ENCODE measurements at places on chromosomes 12 and 14.

DNA sequence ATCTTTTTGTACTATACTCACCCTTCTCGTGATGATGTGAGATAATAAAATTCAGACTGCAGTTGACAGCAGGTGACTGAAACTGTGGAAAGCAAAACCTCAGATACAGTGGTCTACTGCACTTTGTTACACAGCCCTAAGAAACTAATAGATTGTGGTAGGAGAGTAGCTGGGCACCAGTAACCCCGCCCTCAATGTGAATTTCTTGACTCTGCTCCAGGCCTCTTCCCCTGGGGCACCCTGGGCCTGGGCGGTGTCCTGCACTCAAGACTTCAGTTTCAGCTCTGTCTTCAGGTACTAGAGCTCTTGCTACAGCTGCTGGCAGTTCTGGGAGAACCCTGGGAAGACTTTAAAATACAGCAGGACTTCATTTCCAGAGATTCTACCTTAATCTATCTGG is 197.6 kb upstream of the AVPR1A start:
- DNase-seq, result no peak

DNA sequence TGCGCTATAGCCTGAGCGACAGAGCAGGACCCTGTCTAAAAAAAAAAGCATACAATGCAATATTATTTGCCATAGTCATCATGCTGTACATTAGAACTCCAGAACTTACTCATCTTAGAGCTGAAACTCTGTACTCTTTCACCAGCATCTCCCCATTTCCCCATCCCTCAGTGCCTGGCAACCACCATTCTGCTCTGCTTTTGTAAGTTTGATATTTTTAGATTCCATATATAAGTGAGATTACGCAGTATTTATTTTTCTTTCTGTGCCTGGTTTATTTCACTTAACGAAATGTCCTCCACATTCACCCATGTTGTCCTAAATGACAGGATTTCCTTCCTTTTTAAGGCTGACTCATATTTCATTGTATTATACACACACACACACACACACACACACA is 121.8 kb downstream of the BBS10 start:
- DNase-seq, result peak; percentile 7

GRCh38 chr12:100574187-100575074 is 947 bp downstream of the GAS2L3 start:
- peak; percentile 56 for DNase-seq

DNA sequence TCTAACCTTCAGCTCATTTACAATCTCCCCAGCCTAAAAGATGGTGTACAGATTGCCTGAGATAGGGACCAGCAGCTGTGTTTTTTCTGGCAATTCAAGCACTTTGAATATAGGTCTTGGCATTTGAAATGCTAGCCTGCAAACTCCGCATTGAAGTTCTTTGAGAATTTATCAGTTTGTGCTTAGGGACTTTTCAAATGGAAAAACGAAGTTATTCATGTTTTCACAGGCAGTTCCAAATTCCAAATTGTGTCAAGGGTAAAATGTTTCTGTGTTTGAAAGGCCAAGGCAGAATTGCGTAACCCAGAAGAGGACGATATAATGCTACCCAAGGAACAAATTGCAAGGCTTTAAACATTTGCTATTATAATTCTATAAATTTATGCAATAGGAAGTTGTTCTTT is 168.9 kb upstream of the RASSF8 start:
- DNase-seq, result no peak

- no peak for DNase-seq
These were observed 129.7 kb downstream of the PAX9 start for GRCh38 chr14:36791402-36791801.

DNA sequence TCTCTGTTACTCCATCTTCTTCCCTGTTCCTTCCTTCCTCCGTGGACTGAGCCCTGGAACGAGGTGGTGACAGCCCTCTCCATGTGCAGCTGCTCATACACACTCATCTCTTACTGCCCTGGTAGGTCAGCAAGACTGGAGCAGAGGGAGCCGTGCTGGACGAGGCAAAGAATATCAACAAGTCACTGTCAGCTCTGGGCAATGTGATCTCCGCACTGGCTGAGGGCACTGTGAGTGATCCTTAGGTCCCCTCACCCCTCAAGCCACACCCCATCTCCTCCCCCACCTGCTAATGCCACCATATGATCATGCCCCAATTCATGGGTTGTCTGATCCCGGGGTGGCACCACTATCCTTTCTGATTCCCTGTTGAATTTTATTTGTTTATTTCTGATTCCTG is 19.0 kb downstream of the KIF5A start:
- DNase-seq, result no peak

GRCh38 chr12:98296462-98297079 is 218.8 kb upstream of the TMPO start:
- peak; percentile 18 for DNase-seq

Data from Daoy (cell line).